SJSA1 (cell line): ENCODE measurements at places on chromosomes 7 and 10.
A peak's percentile ranks its signal among the peaks of the same experiment; 100 is the strongest.

GRCh38 chr10:21100190-21100589 lies 203.1 kb upstream of the NEBL start:
- no peak for DNase-seq

DNA sequence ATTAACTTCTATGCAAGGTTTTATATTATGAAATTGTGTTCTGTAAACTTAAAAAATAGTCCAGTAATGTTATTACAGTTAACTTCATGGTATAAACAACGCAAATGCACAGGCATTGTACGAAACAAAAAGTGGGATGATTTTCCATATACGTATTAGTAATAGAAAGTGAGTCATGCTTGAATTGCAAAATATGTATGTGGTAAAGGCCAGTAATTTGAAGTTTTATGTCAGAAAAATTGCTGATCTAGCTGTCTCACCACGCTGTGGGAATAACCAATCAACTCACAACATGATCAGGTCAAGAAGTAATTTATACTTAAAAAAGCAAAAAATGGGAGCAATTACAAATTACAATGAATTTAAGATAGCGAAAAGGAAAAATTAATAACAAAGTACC lies 37.0 kb upstream of the GLI3 start:
- DNase-seq = no peak

DNA sequence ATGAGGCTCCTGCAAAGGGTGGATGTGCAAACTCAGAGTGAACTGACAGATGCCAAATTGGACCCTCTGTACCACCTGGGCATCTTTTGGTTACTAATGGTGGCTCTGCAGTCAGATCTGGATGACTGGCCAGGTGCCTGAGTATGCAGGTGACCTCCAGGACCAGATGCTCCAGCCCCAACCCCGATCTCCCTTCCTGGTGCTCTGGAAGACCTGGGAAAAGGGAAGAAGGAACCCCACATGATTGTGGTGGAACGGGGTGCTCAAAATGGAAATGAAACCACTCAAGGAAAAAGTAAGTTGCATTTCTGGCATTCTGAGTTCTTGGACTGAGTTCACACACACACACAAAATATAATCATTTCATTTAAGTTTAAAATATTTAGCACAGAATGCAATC lies 9.8 kb upstream of the AEBP1 start:
- DNase-seq = no peak

DNA sequence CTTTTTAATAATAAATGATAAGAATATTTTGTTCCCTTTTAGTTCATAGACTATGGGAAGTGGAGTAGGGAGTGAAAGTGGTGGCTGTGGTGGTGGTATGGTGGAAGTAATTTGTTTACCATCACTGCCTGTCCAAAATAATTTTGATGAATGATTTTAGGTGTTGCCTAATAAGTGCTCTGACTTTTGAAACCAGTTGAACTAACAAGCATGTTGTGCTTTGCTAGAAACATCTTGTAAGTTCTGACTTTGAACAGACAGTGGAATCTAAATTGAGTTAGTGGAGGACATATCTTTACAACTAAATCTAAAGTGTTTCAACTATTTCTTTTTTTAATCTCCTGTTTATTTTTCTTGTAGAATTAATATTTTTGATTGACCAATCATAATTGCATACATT lies 49.7 kb downstream of the ZEB1 start:
- no peak for DNase-seq

- no peak for DNase-seq
Observed at GRCh38 chr7:141231018-141231792, 157.3 kb downstream of the TMEM178B start.

DNA sequence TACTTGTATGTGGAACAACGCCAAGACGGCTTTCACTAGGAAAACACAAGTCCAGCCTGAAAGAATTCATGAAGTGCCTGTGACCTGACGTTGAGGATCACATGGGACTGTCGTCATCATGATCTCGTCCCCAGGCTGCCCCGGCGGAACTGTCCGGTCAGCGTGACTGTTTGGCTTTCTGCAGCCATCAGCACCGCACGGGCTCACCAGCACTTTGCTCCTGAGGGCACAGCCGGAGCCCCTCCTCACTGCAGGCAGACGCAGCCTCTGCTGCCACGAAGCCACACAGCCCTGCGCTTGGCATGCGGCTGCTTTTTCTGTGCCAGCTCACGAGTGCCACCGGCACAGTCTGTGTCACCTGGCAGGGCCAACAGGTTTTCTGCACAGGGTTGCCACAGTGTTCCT lies 9.4 kb upstream of the GET4 start:
- DNase-seq = no peak

GRCh38 chr7:115178835-115179234 lies 256.9 kb downstream of the MDFIC start:
- no peak for DNase-seq

DNA sequence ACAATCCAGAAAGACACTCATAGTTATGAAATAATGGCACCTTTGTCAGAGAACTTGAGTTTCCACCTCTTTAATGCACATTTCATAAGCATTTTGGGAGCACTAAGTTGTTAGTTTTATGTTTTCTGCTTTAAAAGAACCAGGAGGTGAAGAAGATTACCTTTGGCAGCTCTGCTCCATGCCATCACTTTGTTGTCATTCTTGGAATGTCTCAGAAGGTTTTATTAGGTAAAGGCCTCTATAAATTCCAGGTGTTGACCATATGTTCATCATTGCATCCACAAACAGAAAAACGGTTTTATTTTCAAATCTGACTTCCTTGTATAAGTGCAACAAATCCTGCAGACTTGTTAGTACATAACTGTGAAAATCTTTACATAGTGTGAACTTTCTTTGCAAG lies 424.8 kb downstream of the MDFIC start:
- no peak for DNase-seq

GRCh38 chr10:2431961-2432360 lies 635.4 kb upstream of the PFKP start:
- no peak for DNase-seq

DNA sequence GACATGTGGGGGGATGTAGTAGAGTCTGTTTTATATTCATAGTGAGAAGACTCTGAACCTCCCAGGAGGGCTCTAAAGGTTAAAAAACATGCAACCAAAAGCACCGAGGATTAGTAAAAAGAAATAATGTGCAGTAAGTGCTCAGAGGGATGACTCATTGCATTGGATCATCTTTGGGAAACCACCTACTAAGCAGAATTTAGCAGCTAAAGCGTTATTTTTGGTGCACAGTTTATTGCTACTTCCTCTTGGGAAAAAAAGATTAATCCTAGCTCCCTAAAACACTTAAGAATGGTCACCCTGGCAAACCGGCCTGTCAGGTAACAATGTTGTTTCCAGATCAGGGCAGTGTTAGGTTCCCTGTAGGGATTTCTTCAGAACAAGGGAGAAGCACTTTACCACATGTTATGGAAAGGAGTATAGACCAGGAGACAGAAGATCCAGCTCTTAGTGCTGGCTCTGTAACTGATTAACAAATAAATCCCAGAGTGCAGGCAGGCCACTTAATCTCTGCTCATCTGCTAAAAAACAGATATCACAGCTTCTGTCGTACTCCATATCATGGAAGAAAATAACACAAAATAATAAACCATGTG lies 44.8 kb upstream of the FAM133B start:
- peak; percentile 53 for DNase-seq

GRCh38 chr10:93871671-93872204 lies 22.0 kb upstream of the SLC35G1 start:
- DNase-seq = no peak

DNA sequence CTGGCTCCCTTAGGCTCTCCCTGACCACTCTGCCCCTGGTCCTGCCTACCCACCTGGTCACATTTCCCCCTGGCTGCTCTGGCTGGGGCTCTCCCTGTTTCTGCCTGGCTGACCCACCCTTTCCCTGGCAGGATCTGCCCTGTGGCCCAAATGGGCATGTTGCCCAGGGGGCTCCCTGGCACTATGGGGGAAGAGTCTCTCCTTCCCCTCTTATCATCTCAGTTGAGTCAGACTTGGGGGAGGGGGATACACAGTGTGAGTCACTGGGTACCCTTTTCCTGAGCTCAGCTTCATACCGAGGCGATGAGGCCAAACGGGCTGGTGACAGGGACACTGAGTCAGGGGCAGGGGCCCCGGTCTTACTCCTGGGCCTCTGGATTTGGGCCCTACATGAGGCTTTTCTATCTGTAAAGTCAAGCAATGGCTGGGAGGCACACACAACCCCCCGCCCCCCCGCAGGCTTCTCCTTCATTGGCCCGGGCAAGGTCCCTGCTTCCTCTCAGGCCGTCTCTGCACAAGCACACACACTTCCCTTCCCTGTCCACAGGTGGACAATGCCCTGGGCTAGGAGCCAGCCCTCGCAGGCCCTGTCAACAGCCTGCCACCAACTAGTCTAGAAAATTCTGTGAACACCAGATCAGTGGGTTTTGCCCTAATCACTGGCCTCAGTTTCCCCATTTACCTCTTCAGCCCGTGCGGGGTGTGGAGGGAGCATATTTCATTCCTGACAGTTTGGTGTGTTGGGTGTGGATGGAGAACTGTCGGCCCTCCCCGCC lies 627 bp upstream of the FLNC start:
- DNase-seq = no peak
